HFFc6 (cell line): ENCODE measurements at places on chromosomes 7 and 10. TPM values are rescaled to one million over a fixed set of nuclear protein-coding genes. Genes with fewer than 3 reads are reported as not detected.

GRCh38 chr10:13337827-13338196, 10.3 kb downstream of the SEPHS1 start:
- DNase-seq, result no peak

DNA sequence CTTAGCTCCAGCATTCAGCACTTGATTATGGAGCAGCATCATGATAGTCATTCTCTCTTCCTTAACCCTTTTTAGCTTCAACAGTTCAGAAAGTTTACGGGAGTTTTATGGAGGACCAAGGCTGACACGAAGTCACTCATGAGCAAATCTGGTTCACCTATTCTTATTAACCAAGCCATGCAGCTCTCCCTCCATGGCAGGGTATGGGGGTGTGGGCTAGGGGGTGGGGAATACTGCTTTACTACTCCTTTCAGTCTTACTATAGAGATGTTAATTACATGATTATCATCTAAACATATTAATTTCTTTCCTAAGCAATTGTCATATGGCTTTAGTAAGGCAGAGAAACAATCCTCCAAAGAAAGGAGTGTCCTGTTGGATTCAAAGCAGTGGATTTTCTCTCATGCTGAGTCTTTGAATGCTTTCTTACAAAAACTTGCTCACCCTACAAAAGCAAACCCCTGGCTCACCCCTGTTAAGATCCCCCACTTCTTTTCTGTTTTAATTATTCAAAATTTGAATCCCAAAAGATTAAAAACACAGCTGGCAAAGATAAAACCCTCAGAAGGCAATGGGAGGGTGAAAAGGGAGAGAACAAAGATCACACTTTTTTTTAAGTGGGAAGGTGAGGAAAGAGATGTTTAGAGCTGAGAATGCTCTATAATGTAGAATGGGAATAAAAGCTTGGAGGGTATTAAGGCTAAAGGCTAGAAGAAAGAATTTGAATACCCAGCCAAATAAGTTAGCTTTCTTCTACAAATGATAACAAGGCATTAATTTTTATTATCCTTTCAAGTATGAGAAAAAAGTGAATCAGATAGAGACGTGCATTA, 46.4 kb upstream of the SEMA3E start:
- DNase-seq, result no peak

DNA sequence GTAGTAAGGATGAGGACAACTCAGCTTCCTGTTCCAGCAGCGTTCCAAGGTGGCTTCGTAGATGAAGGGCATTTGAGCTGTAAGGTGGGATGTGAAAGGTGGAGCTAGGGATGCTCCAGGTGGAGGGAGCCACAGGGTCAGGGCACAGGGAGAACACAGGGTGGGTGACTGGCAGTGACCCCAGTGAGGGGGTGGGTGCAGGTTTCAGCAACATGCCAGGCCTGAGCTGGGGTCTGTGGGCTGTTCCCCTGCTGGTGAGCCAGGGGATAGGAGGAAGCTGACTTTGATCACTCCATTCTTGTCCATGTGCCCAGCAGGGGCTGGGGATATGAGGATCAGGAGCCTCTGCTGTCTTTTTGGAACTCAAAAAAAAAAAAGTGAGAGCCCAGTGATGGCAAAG, 33.2 kb downstream of the CDH23 start:
- DNase-seq, result no peak

DNA sequence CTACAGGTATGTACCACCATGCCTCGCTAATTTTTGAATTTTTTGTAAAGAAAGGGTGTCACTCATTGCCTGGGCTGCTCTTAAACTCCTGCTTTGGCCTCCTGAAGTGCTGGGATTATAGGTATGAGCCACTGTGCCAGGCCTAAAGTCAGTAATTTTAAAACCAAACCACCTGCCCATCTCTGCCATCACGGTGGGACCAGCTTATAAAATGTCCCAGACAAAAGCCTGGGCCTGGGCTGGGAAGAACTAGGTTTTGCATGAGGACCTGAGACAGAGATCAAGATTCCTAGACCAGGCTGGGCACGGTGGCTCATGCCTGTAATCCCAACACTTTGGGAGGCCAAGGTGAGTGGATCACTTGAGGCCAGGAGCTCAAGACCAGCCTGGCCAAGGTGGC, 395.6 kb downstream of the CALN1 start:
- no peak for DNase-seq

PPP1R17 gene
- total RNA-seq, result not detected in 2 replicates
